Stimulated activated CD4-positive, alpha-beta T cell treated with anti-CD3 and anti-CD28 coated beads, TNF-alpha, amount 100 ng/mL, for 1 hour (primary cell): ENCODE measurements at places on chromosomes 12 and 14.

DNA sequence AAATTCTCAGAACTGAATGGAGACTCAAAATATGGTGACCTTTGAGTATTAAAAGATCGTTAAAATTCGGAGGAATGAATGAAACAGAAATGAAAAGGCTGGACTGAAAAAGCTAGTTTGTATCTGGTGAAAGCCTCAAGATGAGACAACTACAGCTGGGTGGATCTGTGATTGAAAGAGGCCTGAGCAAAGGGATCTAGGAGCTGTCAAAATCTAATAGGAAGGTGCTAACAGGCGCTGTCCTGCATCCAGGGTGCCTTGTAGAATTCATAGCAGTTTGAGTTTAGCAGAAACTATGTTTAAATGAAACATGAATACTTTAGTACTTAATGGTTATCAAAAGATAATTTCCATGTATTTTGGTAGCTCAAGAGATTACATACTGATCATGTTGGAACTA, 2.3 kb downstream of the YY1 start:
- DNase-seq = no peak

- no peak for DNase-seq
Measured at GRCh38 chr12:115457798-115458197, 773.8 kb upstream of the TBX3 start.

DNA sequence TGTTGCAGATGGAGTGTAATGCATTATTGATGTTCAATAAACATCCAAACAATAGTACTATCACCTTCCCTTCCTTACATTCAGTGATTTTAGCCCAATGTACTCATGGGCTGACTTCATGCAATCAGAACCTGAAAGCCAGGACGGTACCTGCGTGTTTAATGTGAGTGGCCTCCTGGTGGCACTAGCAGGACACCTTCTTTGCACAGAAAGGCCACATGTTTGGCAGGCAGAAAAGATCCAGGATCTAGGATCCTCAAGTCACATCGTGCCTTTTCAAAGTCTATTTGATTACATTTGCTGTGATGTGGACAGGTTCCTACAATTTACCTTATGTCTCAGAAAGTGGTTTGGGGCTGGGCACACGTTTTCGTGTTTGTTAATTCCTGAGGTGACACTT, 82.9 kb downstream of the NEDD1 start:
- no peak for DNase-seq

DNA sequence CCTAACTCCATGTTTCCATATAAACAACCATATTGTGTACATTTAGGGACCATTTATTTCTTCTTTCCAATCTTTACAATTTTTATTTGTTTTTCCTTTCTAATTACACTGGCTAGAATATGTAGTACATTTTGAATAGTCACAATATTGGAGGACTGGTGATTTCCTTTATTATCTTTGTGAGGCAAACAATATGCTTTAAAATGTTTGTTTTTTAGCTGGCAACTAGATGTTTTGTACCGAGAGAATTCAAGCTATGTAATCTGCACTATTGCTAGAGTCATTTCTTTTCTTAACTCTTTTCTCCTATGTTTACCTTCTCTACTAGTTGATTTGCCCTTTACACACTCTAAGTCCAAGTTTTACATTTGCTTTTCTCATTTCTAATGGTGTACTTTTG, 13.3 kb upstream of the NTN4 start:
- no peak for DNase-seq

- DNase-seq = no peak
Measured at GRCh38 chr12:59149995-59150642, 229.8 kb upstream of the LRIG3 start.

DNA sequence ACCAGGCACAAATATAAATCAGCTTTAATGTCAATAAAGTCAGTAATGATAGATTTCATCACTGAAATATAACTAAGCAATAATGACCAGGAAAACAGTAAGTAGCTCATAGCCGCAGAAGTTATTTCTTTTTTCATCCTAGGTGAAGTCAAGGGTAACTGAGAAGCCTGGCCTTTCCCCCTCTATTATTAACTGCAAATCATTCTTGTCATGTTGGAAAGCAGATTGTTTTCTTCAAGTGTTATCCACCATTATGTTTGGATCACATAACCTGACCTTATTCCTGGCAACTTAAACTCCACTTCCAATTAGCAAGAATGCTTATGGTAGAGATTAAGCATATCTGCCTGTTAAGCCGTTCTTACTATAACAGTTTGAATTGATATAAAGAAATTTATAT, 603.4 kb upstream of the FOXG1 start:
- DNase-seq = no peak

DNA sequence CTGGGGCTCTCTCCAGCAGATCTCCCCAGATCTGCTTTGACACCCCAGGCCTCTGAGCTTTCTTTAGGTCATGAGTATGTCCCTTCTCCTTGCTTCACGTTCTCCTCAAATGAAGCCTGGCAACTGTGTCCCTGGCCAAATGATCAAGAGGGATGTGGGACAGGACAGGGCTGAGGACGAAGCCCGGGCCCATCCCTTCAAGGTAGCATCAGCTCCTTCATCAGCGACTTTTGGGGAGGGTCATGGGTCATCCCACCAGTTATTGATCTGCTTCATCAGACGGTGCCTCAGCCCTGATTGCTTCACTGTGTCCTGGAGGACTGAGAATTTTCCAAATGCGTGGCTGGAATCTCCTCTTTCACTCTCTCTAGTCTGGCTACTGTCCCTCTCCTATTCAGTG, 32.3 kb downstream of the ACADS start:
- DNase-seq = no peak

DNA sequence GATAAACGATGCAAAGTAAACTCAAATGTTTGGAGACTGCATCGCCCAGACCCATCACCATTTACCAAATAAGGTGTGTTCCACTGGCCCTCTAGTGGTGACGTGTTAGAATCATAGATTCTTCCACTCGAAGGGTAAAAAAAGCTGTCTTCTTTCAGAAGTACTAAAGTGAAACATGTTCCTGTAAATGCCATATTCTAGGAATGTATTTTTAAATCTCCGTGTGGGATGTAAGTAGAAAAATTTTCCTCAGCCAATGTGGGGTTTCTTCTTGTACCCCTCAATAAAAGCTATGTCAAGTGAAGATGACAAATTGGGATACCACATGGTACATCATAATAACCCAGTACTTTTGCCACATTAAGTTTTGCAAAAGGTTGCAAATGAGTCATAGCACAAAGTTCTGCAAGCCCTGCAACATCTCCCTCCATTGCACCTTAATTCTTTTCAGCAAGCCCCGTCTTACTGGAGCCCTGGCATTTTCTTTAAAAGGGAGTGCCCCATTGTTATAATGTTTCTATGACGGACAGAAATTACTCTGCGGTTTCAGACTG, 100.8 kb downstream of the CCER1 start:
- no peak for DNase-seq

GRCh38 chr12:66047411-66048021, 83.0 kb downstream of the LLPH start:
- DNase-seq = no peak

DNA sequence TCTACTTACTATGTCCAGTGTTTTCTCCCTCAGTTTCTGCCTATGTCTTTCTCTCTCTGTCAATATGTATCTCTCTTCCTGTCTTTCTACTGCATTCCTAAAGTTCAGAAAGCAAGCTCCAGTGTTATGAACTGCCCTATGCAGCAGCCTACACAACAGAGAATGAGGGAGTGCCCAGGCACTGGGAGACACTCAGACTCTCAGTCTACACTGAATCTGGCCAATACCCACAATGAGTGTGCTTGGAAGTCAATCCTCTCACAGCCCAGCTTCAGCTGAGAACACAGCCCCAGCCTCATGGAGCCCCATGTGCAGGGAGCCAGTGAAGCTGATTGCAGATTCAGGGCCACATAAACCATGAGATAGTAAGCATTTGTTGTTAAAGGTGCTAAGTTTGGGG, 128.7 kb downstream of the ALG10 start:
- no peak for DNase-seq

GRCh38 chr12:41983856-41984255, 160.8 kb downstream of the GXYLT1 start:
- DNase-seq = no peak

DNA sequence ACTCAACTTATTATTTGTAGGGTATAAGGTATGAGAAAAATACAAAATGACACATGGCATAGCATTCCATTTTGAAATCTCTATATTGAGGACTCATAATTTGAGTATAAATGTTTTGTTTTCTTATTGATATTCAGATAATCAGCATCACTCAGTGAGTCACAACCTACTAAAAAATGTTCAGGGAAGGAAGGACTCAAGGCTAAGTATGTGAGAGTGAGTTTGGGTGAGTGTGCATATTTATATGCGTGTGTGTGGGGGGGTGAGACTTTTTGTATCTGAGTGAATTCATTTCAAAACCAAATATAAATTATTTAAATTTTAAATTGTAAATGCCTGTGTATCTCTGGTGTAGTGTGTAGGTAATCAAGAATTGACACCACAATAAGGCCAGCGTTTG, 87.8 kb upstream of the PRKD1 start:
- no peak for DNase-seq

- DNase-seq = no peak
Measured at GRCh38 chr12:110010853-110011723, 11.9 kb downstream of the ANKRD13A start.

DNA sequence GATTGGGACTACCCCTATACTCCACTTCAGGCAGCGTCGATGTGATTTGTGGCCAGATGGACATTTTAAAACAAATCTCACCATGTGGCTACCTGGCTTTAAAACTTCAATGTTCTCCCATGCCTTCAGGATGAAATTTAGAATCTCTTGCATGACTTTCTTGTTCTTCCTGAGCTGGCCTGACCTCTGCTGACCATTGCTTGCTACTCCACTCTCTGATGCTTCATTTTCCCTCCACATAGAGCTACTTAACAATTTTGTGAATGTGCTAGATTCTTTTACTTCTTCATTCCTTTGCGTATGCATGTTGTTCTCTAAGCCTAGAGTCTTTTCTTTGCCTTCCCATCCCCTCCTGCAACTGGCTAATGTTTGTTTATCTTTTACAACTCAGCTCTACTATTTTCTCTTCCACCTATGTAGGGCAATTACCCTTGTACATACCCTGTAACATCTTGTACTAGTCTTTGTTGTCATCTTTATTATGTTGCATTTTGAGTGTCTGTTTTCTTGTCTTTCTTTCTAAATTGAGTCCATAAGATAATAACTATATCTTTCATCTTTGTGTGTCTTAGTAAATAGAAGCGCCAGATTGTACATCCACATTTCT, 41.2 kb downstream of the YLPM1 start:
- DNase-seq = no peak

DNA sequence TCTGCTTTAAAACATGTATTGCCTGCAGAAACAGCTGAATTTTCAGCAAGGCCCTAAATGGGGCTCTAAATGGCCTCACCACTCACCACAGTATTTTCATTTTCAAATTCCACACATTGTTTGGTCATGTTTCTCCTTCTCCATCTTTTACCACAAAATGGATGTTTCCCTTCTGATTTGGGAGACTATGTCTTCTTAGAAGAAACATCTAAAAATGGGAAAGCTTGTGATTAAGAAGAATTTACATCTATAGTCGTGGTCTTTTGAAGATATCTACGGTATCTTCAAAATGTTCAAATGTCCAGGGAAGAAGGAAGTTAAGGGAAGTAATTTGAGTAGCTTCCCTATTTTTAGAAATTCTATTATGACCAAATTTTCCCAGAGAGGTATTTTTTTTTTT, 20.7 kb upstream of the TUBA1C start:
- DNase-seq = no peak

DNA sequence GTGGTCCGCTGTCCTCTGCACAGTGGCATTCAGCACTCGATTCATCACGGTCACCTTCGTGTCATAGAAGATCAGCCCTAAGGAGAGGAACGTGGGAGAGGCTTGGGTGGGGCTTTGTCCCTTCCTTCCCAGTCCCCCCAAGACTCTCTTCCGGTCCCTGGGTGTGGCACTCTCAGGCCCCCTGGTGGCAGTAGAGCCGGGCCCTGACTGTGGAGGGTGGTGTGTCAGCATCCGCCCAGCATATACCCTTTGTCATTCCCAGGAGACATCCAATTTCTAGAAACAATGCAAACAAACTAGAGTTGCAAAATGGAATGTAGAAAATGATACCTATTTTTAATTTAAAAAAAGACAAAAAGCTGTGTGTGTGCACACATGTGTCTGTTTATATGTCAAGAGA, 45.0 kb downstream of the TRAFD1 start:
- DNase-seq = no peak

- DNase-seq = no peak
Measured at GRCh38 chr12:127560041-127560478, 706.9 kb upstream of the TMEM132C start.

DNA sequence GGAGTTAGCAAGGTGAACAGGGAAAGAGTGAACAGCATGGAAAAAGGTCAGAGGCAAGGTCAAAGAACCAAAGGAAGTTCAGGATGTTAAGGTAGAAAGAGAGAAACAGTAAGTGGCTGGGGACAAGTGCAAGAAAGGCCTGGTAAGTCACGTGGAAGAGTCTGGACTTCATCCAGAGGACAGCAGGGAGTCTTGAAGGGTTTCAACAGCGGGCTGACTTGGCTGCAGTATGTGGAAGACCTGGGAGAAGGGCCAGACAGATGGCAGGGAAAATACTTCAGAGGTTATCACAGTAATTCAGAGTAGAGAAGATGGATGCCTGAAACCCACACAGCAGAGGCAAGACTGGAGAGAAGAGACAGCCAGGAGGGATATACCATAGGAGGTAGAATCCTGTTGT, 34.0 kb downstream of the CIT start:
- DNase-seq = no peak

DNA sequence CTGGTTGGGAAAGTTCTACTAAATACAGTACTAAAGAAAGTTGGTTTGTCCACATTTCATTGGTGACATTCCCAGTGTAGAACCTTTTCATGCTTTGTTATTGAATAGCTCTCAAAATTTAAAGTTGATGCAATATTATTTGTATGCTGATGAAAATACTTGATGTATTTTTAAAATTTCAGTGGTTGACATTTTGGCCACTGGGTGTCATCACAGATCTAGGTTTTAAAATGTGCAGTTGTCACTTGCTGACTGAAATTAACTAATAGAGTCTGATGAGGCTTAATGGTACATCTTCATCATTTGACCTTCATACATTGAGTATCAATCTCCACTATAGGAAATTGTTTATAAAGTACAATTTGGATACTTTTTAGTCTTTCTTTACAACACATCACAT, 37.1 kb downstream of the CMAS start:
- DNase-seq = no peak

- no peak for DNase-seq
Measured at GRCh38 chr12:28800129-28800528, 348.9 kb upstream of the FAR2 start.

- no peak for DNase-seq
Measured at GRCh38 chr12:46258129-46258528, 10.7 kb downstream of the SLC38A1 start.

GRCh38 chr14:104291123-104292000, 153.0 kb downstream of the KIF26A start:
- no peak for DNase-seq

- DNase-seq = no peak
Measured at GRCh38 chr12:27480016-27480415, 33.5 kb downstream of the SMCO2 start.

GRCh38 chr14:56953884-56954283, 143.6 kb upstream of the OTX2 start:
- DNase-seq = no peak
